Stimulated activated CD8-positive, alpha-beta memory T cell treated with anti-CD3 and anti-CD28 coated beads, Interleukin-4, amount 100 ng/mL, for 4 hours (primary cell): ENCODE measurements at places on chromosomes 1 and 21.

DNA sequence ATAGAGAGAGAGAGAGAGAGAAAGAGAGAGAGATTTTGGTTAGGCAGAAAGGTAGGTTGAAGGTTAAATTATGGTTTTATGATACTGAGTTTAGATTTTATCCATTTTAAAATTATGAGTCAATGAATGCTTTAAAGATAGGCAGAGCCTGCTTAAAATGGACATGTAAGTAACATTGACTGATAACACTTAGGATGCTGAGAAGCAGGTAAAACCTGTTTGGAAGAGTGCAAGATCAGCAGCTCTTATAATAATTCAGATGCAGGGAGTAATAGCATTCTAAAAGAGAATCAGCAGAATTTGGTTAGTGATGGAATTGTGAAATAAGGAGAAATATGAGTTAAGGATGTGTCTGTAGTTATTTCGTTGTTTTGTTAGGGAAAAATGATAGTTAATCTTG lies 446.6 kb downstream of the PLA2G4A start:
- DNase-seq, result no peak

DNA sequence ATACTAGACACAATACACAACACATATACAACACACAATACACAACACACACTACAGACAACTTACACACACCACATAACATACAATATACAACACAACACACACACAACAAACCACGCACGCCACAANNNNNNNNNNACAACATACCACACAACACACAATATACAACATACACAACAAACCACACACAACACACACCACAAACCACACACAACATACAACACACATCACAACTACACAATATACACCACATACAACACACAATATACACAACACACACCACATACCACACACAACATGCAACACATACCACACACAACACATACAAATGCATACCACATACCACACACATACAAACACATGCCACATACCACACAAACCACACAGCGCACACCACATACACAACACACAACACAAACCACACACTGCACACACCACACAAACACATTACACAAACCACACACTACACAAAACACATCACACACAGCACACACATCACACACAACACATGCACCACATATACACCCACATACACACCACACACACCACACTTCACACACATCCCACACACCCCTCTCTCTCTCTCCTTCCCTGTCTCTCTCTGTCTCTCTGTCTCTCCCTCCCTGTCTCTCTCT lies 108.3 kb downstream of the ETS2 start:
- DNase-seq, result no peak

- DNase-seq, result no peak
Measured at GRCh38 chr21:20631633-20632032, 366.6 kb upstream of the NCAM2 start.

- DNase-seq, result no peak
Measured at GRCh38 chr1:153942766-153943549, 3.6 kb downstream of the DENND4B start.

GRCh38 chr21:39645331-39645730 lies 32.6 kb downstream of the B3GALT5 start:
- DNase-seq, result no peak

DNA sequence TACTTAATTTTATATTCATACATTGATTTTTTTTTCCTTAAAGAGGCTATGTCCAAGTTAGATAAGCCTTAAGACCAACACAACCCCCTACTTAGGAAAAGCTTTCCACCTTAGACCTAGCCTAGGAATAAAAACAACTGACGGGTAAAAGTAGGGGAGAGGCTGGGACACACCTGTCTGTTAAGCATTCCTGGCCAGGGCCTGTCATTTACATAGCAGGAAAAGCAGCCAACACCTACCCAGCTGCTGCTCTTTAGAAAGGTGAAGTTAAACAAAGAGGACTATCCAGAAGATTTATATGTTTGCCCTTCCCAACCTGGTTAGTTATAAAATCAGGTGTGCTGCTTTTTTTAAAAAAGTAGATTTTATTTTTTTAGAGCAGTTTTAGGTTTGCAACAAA lies 29.1 kb upstream of the SAMD13 start:
- no peak for DNase-seq

GRCh38 chr1:1958071-1958541 lies 39.0 kb upstream of the TMEM52 start:
- no peak for DNase-seq

GRCh38 chr1:32997381-32997891 lies 32.8 kb upstream of the RNF19B start:
- DNase-seq, result no peak

GRCh38 chr21:8993943-8994639 lies 1527.3 kb upstream of the TPTE start:
- no peak for DNase-seq

GRCh38 chr1:41318135-41318534 lies 43.1 kb upstream of the FOXO6 start:
- DNase-seq, result no peak

DNA sequence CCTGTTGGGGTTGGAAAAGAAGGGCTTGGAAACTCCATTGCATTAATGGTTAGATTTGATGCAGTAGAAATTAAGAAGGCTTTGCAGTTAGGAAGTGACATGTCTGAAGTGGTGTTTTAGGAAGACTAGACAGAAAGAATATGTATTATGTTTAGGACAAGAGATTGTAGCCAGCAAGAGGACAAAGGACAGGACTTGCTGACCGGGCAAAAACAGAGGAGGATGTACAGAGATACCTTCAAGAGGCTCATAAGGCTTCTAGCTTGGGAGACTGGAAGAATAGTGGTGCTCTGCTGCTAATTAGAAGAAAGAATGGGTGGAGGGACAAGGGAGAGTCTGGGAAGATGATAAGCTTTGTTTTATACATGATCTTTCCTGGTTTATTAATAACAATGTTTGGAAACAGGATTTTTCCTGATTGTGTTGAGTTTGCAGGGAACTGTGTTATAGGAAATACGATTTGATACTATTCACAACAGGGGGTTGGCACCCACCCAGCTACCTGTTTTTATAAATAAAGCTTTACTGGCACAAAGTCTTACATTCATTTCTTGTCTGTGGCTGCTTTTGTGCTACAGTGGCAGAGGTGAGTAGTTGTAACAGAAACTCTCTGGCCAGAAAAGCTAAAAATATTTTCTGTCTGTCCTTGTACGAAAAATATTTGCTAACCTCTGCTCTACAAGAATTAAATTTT lies 37.1 kb upstream of the TMCO2 start:
- DNase-seq, result no peak

- no peak for DNase-seq
Measured at GRCh38 chr1:158809256-158809655, 21.9 kb upstream of the MNDA start.

- DNase-seq, result no peak
Measured at GRCh38 chr1:22658385-22659163, 5.5 kb downstream of the C1QB start.

DNA sequence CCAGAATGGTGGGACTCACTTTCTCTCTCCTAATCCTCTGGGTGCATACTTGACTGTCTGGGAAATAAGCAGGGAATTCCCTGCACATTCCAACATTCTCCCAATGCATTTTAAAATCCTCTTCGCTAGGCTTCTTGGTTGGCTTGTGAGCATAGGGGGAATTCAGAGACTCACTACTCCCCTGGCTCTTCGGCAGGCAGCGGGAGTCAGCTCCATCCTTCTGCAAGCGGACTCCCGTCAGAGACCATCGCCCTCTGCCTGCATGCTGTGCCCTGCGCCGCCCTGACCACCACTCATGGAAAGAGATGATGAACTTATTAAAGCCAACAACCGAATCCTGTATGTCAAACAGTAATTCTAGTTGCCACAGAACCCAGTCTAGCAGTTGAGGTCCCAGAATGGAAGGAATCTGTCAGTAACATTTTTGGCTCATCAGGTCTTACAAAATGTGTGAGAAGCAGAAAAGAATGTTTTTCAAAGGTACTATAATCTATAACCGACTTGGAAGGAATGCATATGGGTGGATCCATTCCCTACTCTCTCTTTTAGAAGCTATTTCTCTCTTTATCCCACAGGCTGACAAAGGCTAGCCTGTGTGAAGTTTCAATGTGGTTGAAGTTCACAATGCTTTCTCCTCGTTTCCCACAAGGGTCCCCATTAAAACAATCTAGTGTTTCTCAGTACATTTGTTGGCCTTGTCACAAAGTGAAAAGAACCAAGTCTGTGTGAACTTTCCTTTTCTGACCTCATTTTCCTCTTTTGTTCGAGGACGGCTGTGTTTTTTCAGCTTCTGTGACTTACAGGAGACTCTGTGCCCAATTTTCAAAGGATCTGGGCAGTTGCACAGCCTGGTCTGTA lies 119.1 kb upstream of the ADAR start:
- DNase-seq, result no peak

- DNase-seq, result no peak
Measured at GRCh38 chr1:248811514-248812490, 13.9 kb downstream of the SH3BP5L start.

DNA sequence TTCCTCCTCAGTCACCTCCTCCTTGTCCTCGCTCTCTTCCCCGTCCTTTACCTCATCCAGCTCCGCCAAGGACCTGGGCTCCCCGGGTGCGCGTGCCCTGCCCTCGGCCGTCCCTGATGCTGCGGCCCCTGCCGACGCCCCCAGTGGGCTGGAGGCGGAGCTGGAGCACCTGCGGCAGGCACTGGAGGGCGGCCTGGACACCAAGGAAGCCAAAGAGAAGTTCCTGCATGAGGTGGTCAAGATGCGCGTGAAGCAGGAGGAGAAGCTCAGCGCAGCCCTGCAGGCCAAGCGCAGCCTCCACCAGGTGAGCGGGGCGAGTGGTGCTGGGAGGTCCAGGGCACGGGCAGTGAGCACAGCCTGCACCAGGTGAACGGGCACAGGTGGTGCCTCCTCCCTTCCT lies 76.2 kb downstream of the SKI start:
- no peak for DNase-seq

GRCh38 chr1:117555806-117556205 lies 50.0 kb upstream of the TENT5C start:
- DNase-seq, result no peak

DNA sequence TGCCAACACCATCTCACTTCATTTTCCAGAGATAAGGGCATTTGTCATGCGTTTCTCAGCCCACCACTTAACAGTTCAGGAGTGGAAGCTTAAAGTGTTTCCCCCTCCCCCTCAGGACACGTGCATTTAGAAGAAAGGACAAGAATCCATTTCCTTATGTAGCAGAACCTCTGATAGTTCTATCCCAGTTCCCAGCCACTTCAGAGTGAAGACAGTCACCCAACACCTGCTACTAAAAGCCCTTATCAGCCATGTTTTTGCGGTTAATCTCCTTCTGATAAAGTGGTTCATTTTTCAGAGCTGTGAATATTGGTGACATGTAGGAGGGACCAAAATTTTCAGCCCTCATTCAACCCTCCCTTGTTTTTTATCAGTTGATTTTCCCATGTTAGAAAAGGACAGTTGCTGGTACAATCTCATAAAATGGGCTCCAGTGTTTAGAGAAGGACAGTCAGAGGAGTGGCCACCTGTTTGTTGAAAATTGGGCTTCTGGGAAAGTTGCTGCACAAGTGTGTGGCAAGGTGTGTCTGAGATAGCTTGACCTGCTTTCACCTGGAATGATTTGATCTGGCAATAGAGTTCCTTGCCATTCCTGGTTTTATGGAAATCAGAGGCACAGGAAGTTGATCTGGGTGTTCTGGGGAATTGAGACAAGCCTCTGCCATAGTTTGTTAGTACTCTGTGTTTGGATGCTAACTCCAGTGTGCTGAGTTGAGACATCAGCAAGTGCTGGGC lies 114.0 kb downstream of the PPP1R12B start:
- no peak for DNase-seq

DNA sequence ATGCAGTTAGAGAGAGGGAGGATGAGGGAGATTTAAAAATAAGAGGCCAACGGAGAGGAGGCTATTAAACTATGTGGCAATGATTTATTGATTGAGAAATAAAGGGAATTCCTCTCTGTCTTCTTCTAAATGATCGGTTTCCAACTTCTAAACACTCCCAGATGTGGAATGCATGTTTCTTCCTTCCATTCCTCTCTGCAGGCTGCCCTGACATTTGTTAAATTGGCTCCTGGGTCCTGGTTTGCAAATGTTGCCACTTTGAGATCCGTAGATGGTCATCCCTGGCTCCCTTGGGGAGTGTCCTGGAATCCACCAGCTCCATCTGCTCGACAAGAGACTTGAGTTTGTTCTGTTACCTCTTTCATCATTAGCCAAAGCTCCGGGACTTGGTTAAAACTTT lies 10.3 kb upstream of the C1orf198 start:
- no peak for DNase-seq

DNA sequence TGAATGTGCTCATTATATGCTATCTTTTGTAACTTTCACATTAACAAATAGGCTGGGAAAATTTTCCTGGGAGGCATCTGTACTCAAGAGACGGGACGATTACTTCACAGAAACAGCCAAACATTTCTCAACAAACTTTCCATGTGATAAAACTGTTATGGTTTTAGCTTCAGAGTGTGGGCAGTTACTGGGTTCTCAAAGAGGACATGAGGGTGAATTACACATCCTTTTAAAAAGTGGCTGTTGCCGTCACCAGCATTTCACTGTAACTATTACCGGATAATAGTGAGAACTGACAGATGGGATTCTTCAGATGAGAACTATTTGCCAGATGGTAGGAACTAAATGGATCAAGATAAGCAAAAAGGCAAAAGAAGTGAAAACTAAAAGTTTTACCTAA lies 109.1 kb downstream of the APP start:
- no peak for DNase-seq

- DNase-seq, result no peak
Measured at GRCh38 chr1:74407902-74408301, 104.5 kb downstream of the LRRC53 start.

- no peak for DNase-seq
Measured at GRCh38 chr1:59432531-59433439, 135.9 kb downstream of the FGGY start.

- no peak for DNase-seq
Measured at GRCh38 chr1:232048481-232048880, 421.9 kb downstream of the DISC1 start.

- no peak for DNase-seq
Measured at GRCh38 chr1:94803517-94804441, 16.4 kb upstream of the SLC44A3 start.

DNA sequence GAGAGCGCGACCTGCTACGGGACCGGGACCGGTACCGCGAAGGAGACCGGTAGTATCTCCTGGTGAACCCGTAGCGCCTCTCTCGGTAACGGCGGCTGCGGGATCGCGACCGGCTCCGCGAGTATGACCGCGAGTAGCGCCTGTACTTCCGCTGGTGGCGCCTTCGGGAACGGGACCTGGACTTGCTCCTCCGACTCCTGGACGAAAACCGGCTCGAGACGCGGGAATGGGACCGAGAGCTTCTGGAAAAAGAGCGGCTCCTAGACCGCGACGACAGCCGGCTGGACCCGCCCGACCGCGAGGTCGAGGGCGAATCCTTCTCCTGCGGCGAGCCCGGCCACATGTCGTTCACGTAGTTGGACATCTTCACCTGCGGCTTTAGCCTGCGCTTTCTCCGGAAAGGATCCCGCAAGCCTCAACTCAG lies 642 bp downstream of the RSRP1 start:
- DNase-seq, result no peak

GRCh38 chr1:215087603-215088002 lies 5.1 kb downstream of the KCNK2 start:
- DNase-seq, result no peak

- DNase-seq, result no peak
Measured at GRCh38 chr1:109470245-109470644, 3.9 kb downstream of the SYPL2 start.

- DNase-seq, result no peak
Measured at GRCh38 chr1:186715887-186716809, 35.9 kb upstream of the PTGS2 start.
